ENCODE measurements at places on chromosomes 4 and X. TPM values are rescaled to one million over a fixed set of nuclear protein-coding genes. Genes with fewer than 3 reads are reported as not detected.
A peak's percentile ranks its signal among the peaks of the same experiment; 100 is the strongest.

- no peak for DNase-seq
Observed at GRCh38 chrX:53250556-53250955, 25.5 kb upstream of the KDM5C start.

DNA sequence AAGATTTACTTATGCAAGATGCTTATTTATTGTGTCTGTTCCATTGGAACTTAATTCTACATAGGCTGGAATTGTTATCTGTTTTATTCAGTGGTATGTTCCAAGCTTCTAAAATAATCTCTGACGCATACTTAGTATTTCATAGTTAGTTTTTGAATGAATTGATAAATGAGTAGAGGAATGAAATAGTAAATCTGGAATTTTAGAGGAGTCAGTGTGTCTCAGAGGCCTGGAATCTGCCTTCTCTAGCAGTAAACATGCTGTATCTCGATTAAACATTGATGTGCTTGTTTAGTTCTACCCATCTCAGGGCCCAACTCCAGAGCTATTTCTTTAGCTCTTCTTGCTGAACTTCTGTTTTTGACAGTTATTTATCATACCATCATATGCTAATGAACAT is 154.2 kb upstream of the MAGEC2 start:
- DNase-seq = no peak

The TAB3 gene
- total RNA-seq = 29.4 TPM

- DNase-seq = no peak
Observed at GRCh38 chr4:84085986-84086385, 413.1 kb downstream of the NKX6-1 start.

The RPA4 gene
- 0.45 TPM for total RNA-seq

The CXCL8 gene
- total RNA-seq = 11.5 TPM

The COX7B2 gene
- total RNA-seq = 0.45 TPM

DNA sequence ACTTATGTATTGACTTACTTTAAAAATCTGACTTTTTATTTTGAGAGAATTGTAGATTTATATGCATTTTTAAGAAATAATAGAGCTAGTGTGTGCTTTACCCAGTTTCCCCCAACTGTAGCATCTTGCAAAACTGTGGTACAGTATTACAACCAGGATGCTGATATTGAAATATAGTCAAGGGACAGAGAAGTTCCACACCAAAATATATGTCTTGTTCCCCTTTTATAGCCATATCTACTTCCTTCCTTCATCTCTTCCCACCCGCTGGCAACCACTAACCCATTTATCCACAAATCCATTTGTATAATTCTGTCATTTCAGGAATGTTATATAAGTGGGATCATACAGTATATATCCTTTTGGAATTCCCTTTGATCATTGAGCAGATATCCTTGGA is 16.8 kb downstream of the KDM6A start:
- no peak for DNase-seq

DNA sequence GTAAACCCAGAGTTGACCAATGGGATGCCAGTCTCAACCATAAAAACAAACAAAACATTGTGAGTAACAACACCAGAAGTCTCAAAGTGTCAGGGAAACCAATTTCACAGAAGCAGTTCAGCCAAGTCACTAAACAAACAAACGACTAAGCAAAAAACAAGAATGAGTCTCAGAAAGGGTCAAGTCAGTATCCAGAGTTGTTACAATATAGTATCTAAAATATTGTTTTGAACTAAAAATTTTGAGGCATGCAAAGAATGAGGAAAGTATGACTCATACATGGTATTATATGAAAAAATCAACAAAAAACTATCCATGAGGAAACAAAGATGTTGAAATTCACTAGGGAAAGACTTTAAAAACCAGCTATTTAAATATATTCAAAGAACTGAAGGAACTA is 70.6 kb downstream of the AR start:
- no peak for DNase-seq

The TCEAL9 gene
- 72.0 TPM for total RNA-seq

The RBMX gene
- 255 TPM for total RNA-seq

DNA sequence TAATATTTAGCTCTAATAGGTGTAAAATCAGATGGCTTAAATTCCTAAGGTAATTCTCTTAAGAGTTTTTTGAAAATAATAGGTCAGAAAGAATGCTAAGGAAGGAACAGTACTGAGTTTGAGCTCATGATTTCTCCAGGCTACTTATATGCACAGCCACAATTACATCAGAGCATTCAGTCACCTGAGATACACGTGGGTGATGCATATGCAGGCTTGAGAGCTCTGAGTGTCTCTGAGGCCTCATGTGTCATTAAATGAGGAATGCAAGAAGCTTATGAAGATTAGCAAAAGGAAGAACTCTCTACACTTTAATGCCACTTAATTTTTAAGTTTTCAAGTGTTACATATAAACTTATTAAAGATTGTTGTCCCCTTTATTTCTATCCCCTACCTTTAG is 124.0 kb upstream of the STIM2 start:
- peak; percentile 60 for DNase-seq

DNA sequence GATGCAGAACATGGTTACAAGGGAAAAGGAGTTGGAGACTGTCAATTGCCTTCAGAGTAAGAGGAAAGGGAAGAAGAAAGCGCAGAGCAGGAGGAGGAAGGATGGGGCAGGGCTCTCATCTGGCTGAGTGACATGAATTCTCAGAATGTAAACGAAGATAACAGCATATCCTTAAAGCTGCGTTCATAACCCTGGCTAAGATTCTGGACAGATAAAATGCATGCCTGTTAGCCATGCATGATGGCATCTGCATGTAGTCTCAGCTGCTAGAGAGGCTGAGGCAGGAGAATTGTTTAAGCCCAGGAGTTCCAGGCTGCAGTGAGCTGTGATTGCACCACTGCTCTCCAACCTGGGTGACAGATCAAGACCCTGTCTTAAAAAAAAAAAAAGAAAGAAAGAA is 493.5 kb upstream of the PRKX start:
- DNase-seq = no peak

GRCh38 chr4:1062419-1062818 is 50.9 kb downstream of the RNF212 start:
- no peak for DNase-seq

- no peak for DNase-seq
Observed at GRCh38 chr4:169103966-169104412, 93.9 kb upstream of the CBR4 start.

DNA sequence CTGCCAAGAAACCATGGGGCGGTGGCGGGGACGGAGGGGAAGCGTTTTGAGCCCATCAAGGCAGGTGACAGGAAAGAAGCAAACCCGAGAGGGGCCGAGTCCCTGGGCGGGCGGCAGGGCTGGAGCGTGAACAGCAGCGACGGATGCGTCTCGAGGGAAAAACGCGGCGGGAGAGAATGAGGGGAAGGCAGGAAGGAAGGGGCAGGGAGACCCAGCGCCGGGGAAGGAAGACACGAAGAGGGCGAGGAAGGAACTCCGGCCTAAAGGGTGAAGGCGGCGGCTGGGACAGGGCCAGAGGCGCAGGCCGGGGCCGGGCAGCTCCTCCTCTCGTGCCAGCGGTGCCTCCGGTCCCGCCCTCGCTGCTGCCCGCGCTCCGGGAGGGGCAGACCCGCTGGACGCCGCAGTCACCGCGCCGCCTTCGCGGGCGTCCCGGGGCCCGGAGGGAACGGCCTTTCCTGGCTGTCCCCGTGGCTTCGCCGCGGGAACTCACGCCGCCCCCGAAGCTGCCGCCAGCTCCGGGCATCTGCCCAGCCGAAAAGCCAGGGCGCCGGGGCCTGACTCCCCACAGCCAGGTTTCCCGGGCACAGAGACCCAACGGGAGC is 751 bp upstream of the RGS12 start:
- peak; percentile 47 for DNase-seq

- DNase-seq = no peak
Observed at GRCh38 chrX:13890806-13891205, 73.9 kb upstream of the GPM6B start.

DNA sequence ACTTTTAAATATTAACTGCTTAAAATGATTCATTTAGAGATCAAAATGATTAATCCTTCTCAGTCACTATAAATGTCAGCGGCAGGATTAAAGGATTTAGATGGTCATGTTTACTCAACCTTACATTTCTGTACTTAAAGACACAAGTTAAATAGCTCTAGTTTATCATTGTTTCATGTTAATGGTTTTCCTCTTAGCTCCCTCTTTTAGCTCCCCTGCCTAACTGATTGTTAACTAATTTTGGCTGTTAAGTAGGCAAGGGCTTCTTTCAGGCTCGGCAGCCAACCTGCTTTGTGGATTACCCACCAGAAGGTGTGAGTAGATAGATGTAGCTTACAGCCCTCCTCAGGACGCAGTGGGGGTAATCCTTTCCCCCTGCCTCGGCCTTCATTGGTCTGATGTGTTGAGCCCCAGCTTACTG is 96.0 kb downstream of the TENM3 start:
- no peak for DNase-seq

- no peak for DNase-seq
Observed at GRCh38 chrX:74119016-74119910, 184.7 kb upstream of the ZCCHC13 start.

The GC gene
- not detected for total RNA-seq

- peak; percentile 2 for DNase-seq
Observed at GRCh38 chrX:140440876-140441275, 64.0 kb downstream of the SOX3 start.

DNA sequence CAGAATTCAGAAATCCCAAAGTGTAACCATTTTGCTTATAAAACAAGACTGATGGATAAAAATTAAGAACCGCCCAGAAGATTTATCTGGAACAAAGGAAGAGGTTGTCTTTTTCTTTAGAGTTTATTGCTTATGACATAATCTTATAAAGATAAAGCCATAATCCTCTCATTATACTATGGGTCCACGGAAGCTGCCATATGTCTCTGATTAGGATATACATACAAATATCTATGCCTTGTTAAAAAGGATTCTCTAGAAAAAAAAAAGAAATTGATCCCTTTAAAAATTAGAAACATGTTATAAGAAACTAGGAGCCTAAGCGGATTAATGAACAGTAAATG is 70.5 kb downstream of the RELL1 start:
- no peak for DNase-seq

The ZNF41 gene
- 4.5 TPM for total RNA-seq

The AIFM1 gene
- 77.5 TPM for total RNA-seq

The VEGFC gene
- total RNA-seq = 6.4 TPM

GRCh38 chr4:57318703-57319102 is 208.5 kb upstream of the IGFBP7 start:
- DNase-seq = no peak

The CSN1S1 gene
- total RNA-seq = not detected

DNA sequence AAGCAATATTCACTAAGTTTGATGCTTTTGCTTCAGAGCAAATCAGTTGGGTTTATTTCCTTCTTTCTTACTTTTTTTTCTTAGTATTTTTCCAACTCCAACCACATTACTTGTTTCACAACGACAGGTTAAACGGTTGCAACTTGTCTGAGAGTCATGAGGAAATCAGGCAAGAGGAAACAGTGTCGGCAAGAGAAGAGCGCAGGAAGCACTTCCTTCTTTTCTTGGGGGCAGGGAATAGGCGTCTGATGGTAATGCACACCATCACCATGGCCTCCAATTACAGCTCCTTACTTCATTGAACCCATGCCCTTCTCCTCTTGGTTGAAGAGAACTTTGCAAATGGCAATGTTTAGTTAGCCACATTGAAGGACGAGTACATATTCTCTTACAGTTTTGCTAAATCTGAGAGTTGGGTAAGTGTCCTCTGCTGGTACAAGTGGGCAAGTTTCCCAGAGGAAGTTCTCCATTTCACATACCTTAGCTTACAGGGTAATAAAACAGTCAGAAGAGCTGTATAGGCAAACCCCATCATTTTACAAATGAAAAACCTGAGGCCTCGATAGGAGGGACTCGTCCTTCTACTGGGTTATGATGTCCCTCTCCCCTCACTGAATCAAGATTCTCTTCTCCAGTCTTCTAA is 8.3 kb upstream of the CXCL8 start:
- DNase-seq = no peak

DNA sequence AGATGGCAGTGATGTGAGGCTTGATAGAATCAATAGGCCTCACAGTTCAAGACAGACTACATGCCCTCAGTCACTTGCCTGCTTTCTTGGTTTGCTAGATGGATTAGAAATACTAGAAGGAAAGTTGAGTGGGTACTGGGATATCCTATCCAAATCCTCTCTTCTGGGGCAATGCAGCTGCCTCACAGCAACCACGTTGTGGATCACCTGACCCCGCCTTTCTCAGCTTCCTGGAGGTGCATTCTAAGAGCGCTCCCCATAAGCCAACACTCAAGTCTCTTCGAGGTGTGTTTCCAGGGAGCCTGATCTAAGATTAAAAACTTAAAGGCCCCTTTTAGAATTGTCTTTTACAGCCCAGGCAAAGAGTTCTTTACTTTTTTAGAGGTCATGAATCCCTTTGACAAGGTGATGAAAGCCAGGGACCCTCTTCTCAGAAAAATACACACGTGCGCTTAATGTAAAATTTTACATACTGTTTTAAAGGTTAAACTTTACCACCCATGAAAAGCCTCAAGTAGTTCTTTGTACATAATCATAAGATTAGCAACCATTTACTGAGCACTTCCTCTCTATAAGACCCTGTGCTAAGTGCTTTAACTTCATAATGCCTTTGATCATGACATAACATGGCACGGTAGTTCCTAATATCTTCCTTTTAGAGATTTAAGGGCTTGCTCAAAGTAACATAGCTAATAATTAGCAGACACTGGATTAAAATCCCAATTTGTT is 840 bp upstream of the RPL34 start:
- no peak for DNase-seq

DNA sequence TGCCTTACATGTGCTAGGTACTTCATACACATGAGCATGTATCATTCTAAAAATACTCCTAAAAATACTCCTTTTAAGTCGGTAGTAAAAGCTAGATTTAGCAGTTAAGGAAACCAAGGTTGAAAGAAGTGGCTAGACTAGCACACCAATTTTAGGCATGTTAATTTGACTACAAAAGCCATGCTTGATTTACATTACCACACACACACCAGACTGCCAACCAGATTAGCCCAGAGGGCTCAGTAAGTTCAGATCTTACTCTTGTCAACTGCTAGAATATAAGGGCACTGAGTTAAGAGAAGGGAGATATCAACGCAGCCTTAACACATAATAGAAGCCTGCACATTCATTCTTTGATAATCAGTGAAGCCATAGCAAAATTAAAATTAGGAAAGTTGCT is 117.9 kb downstream of the MID1IP1 start:
- no peak for DNase-seq

Measured in SK-MEL-5 (cell line).